Skin of body (tissue), 3 donors: ENCODE measurements at places on chromosomes 11 and 22. TPM values are rescaled to one million over a fixed set of nuclear protein-coding genes. Genes with fewer than 3 reads are reported as not detected.

The CRYBA4 gene
- total RNA-seq, result not detected

The L3MBTL2 gene
- 12.0 TPM for total RNA-seq

The CSRP3 gene
- total RNA-seq, result 62.6 TPM

The GAL gene
- total RNA-seq, result 5.3 TPM

The SCGB1A1 gene
- total RNA-seq, result not detected

The TEX12 gene
- 0.20 TPM for total RNA-seq

The INTS4 gene
- total RNA-seq, result 43.2 TPM

The GTPBP1 gene
- 42.4 TPM for total RNA-seq

The KRTAP5-11 gene
- 2.2 TPM for total RNA-seq

The MRGPRE gene
- not detected for total RNA-seq

The KDM4E gene
- not detected for total RNA-seq

The DTX4 gene
- total RNA-seq, result 14.3 TPM

The OR8A1 gene
- not detected for total RNA-seq

The PIWIL4 gene
- total RNA-seq, result 6.2 TPM

The LUZP2 gene
- total RNA-seq, result 4.6 TPM

The SPI1 gene
- total RNA-seq, result 7.5 TPM

The THY1 gene
- total RNA-seq, result 25.1 TPM

The INSC gene
- 2.3 TPM for total RNA-seq

The GNG3 gene
- not detected for total RNA-seq

The MSANTD4 gene
- 20.6 TPM for total RNA-seq

The OR2AT4 gene
- not detected for total RNA-seq

The TRIM6 gene
- total RNA-seq, result 1.9 TPM

The OR5L2 gene
- total RNA-seq, result not detected

The SLC1A2 gene
- 0.99 TPM for total RNA-seq

The MUC6 gene
- under 0.01 TPM for total RNA-seq

The BMAL1 gene
- total RNA-seq, result 23.0 TPM

The ROBO4 gene
- total RNA-seq, result 9.7 TPM

The MRGPRX4 gene
- not detected for total RNA-seq

The CD3E gene
- 0.30 TPM for total RNA-seq

The DRICH1 gene
- total RNA-seq, result 0.39 TPM

The HSCB gene
- total RNA-seq, result 8.5 TPM

The ADORA2A gene
- total RNA-seq, result 2.7 TPM

The FGF4 gene
- total RNA-seq, result not detected

The RAG2 gene
- 0.30 TPM for total RNA-seq

The OR56A1 gene
- total RNA-seq, result not detected

The MS4A5 gene
- total RNA-seq, result not detected

The FZD4 gene
- total RNA-seq, result 41.4 TPM

The SMIM35 gene
- total RNA-seq, result not detected

The PANX3 gene
- not detected for total RNA-seq

The IRAG1 gene
- 3.4 TPM for total RNA-seq

The KCTD17 gene
- 11.7 TPM for total RNA-seq

The ANGPTL5 gene
- total RNA-seq, result 0.39 TPM

The SAA1 gene
- not detected for total RNA-seq

The SLC36A4 gene
- total RNA-seq, result 13.6 TPM
